Natural killer cell treated with Interleukin-12 subunit alpha and Interleukin-12 subunit beta and Interleukin-15 and Interleukin-18, amount 100 ng/mL, for 72 hours (primary cell): ENCODE measurements at places on chromosomes 12 and 14. TPM values are rescaled to one million over a fixed set of nuclear protein-coding genes. Genes with fewer than 3 reads are reported as not detected.

DNA sequence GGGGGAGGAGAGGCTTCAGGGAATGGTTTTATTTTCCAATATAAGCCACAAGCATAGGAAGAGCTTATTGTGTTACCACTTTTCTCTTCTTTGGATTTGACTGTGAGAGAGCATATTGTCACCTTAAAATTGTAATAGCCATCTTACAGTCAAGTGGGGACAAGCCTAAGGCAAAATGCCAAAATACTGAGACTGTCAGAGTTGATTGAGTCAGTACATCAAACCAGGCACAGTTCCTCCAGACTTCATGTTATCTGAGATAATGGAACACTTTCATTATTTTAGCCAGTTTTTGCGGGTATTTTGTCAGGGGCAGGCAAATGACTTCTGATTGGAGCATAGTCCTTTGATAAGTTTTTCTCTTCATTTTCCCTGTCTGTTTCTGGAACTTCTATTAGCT is 19.5 kb upstream of the NUBPL start:
- no peak for DNase-seq
- no peak overlapping the region for H3K4me3 ChIP-seq
- H3K36me3 ChIP-seq, result no peaks in the 10 kb centered on the region
- H3K27ac ChIP-seq, result no peak overlapping the region
- no peaks in the 10 kb centered on the region for H3K4me1 ChIP-seq

- H3K4me1 ChIP-seq, result no peaks in the 10 kb centered on the region
- DNase-seq, result no peak
- no peak overlapping the region for H3K27ac ChIP-seq
- H3K27me3 ChIP-seq, result peaks cover 22% of the 10 kb centered on the region
- H3K36me3 ChIP-seq, result no peaks in the 10 kb centered on the region
- no peak overlapping the region for H3K4me3 ChIP-seq
These were observed 216.9 kb upstream of the HMGA2 start for GRCh38 chr12:65607401-65607841.

DNA sequence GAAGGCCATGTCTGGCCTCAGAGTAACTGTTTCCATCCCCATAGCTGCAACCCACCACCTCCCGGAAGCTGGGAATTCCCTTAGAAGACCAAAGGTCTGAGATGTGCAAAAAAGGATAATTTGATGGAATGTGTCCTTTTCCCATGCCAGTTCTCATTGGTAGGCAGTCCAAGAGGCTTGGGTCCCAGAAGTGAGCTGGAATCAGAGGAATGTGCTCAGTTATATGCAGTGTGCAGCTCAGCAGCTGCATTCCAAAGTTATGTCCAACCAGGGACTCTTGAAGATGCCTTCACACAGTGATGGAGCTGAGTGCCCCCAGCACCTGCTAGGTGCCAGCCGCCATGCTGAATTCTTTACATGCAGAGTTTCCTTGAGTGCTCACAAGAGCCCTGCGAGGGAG is 583.9 kb upstream of the TBX3 start:
- no peak for DNase-seq
- no peaks in the 10 kb centered on the region for H3K36me3 ChIP-seq
- no peaks in the 10 kb centered on the region for H3K4me1 ChIP-seq
- H3K27me3 ChIP-seq, result no peaks in the 10 kb centered on the region
- H3K4me3 ChIP-seq, result no peak overlapping the region
- no peak overlapping the region for H3K27ac ChIP-seq

DNA sequence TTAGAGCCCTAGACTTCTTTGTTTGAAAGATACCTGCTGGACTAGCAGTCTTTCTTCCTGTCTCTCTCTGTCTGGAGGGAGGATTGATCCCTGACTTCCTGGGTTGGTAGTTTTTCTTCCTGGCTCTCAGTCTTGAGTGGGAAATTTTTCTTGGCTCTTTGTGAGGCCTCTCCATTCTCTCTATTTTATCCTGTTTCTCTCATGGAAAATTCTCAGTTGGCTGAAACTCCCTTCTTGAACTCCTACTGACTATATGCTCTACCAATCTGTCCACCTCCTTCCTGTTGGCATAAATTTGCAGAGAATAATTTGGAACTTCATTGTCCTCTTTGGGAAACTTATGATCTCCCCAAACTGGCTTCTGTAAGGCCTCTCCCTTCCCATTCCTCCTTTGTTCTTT is 24.1 kb upstream of the MUCL1 start:
- no peaks in the 10 kb centered on the region for H3K36me3 ChIP-seq
- no peaks in the 10 kb centered on the region for H3K4me1 ChIP-seq
- DNase-seq, result no peak
- H3K27me3 ChIP-seq, result peaks cover 5% of the 10 kb centered on the region
- H3K27ac ChIP-seq, result no peak overlapping the region

DNA sequence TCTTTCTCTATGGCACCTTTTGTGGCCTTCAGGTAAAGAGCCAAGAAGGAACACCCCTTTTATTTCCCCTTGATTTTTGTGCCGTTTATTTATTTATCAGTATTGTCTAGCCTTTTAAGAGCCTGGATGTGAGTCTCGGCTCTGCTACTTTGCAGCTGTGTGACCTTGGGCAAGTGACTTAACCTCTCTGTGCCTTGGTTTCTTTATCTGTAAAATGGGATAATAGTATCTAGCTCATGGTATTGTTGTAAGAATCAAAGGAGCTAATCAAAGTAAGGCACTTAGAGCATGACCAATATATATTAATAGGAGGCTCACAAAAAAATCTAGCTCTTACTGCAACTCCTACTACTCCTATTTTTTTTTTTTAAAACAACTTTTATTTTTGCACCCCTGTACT is 179.7 kb downstream of the CHST11 start:
- DNase-seq, result no peak
- H3K4me1 ChIP-seq, result peaks cover 75% of the 10 kb centered on the region
- peaks cover 24% of the 10 kb centered on the region for H3K36me3 ChIP-seq

Gene TMEM63C
- total RNA-seq, result 0.12 TPM

- H3K36me3 ChIP-seq, result peaks cover 7% of the 10 kb centered on the region
- peaks cover 48% of the 10 kb centered on the region for H3K27me3 ChIP-seq
- no peak for DNase-seq
- H3K4me3 ChIP-seq, result no peak overlapping the region
These were observed 5.5 kb downstream of the AQP2 start for GRCh38 chr12:49955899-49956662.

Gene ANKS1B
- not detected for total RNA-seq

- DNase-seq, result no peak
- no peak overlapping the region for H3K27ac ChIP-seq
- no peaks in the 10 kb centered on the region for H3K36me3 ChIP-seq
- no peak overlapping the region for H3K4me3 ChIP-seq
- no peaks in the 10 kb centered on the region for H3K27me3 ChIP-seq
- H3K4me1 ChIP-seq, result no peaks in the 10 kb centered on the region
These were observed 47.6 kb downstream of the SLC8B1 start for GRCh38 chr12:113287146-113287898.

Gene ORAI1
- 40.5 TPM for total RNA-seq

- no peak overlapping the region for H3K4me3 ChIP-seq
- H3K27me3 ChIP-seq, result no peaks in the 10 kb centered on the region
- peaks cover 25% of the 10 kb centered on the region for H3K36me3 ChIP-seq
- no peak for DNase-seq
These were observed 44.6 kb downstream of the SFSWAP start for GRCh38 chr12:131755305-131756113.

DNA sequence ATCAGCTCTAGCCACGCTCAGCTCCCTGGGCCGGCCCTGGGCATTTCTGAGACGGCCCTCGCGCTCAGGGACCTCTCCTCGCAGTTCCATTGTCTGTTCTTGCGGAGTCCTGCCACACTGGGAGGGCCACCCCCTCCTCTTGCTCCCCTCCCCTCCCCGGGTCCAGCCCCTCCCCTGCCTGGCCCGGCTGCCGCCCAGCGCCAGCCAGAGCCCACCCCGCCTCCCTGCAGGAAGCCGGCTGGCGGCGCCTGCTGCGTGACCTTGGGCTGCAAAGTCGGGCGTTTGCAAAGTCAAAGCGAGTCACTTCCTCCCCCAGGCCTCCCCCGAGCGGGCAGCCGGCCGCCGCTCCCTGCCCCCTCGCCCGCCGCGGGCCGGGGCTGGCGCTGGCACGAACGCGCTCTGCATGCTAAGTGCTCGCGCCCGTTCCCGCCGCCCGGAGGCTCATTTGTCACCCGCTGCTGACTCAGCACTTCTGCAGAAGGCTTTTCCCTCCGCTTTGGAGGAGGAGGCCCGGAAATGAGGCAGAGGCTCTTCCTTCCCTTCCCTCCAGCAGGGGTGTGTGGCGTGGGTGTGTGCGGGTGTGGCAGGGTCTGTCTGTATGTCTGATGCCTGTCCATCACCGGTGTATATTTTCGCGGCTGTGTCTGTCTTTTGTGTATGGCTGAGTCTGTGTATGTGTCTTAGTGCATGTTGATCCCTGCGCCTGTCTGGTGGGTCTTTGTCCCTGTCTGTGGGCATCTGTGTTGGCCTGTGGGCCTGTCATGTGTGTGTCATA is 72.0 kb downstream of the IRF2BPL start:
- peak overlapping the region; percentile 83 for H3K4me3 ChIP-seq
- no peaks in the 10 kb centered on the region for H3K36me3 ChIP-seq
- peak; percentile 96 for DNase-seq

DNA sequence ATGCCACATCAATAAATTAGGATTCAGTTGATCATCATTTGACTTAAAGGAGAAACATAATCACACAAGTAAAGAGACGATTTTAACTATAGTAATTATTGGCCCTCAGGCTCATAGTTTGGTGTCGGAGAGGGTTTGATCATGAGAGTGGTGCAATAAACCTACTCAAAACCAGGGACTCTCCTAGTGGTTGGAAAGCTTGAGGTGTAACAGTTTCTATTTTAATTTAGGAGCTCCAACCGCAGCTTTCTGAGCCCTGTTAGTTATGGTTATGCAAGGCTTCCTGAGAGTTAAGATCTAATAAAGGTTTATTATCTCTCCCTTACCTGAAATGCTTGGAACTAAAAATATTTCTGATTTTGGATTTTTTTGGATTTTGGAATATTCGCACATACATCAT is 36.4 kb downstream of the TMTC2 start:
- DNase-seq, result no peak
- H3K4me1 ChIP-seq, result no peaks in the 10 kb centered on the region
- H3K4me3 ChIP-seq, result no peak overlapping the region
- no peaks in the 10 kb centered on the region for H3K27me3 ChIP-seq

DNA sequence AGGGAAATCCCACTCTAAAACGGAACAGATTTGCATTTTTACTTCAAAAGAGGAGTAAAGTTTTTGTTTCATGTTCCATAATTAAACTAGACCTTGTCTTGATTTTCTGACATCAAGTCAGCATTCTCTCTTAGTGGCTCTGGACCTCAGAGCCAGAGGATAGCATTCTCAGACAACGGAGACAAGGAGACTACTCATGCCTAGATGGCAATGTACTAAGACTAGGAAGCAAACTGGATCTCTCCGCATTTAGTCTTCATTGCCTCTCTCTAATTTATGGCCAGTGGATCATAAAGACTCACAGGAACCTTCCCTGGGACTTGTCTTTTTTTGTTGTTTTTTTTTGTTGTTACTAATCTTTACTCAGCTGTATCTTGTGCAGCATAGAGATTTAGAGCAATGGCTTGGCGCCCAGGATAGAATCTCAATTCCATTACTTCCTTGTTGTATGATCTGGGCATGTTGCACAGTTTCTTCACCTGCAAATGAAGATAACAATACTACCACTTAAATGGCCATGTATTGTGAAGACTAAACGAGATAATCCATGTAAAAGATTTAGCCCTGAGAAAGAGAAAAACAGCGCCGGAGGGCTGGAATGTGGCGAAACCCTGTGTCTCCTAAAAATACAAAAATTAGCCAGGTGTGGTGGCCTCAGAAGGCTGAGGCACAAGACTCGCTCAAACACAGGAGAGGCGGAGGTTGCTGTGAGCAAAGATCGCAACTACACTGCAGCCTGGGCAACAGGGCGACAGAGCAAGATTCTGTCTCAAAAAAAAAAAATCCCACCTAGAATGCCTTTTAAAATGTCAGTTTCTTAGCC is 4.0 kb upstream of the GEMIN2 start:
- peaks cover 5% of the 10 kb centered on the region for H3K27me3 ChIP-seq
- no peak overlapping the region for H3K27ac ChIP-seq
- no peak for DNase-seq
- H3K4me1 ChIP-seq, result peaks cover 8% of the 10 kb centered on the region
- no peak overlapping the region for H3K4me3 ChIP-seq
- no peaks in the 10 kb centered on the region for H3K36me3 ChIP-seq

Gene DLK1
- total RNA-seq, result not detected

GRCh38 chr14:98955036-98955740 is 316.8 kb downstream of the BCL11B start:
- no peaks in the 10 kb centered on the region for H3K36me3 ChIP-seq
- H3K27ac ChIP-seq, result no peak overlapping the region
- no peak overlapping the region for H3K4me3 ChIP-seq
- no peak for DNase-seq
- H3K27me3 ChIP-seq, result no peaks in the 10 kb centered on the region
- H3K4me1 ChIP-seq, result no peaks in the 10 kb centered on the region

Gene REP15
- 0.56 TPM for total RNA-seq

Gene SLC10A1
- total RNA-seq, result not detected

GRCh38 chr12:39533951-39534350 is 85.7 kb downstream of the ABCD2 start:
- H3K4me1 ChIP-seq, result no peaks in the 10 kb centered on the region
- no peak overlapping the region for H3K27ac ChIP-seq
- H3K36me3 ChIP-seq, result no peaks in the 10 kb centered on the region

Gene SELPLG
- 34.6 TPM for total RNA-seq

- no peaks in the 10 kb centered on the region for H3K36me3 ChIP-seq
- H3K27me3 ChIP-seq, result peaks cover 6% of the 10 kb centered on the region
- H3K27ac ChIP-seq, result no peak overlapping the region
- no peak overlapping the region for H3K4me3 ChIP-seq
- no peak for DNase-seq
These were observed 33.5 kb upstream of the SPIC start for GRCh38 chr12:101441461-101442224.

GRCh38 chr14:81453166-81453766 is 53.1 kb upstream of the STON2 start:
- H3K27me3 ChIP-seq, result peaks cover 2% of the 10 kb centered on the region
- DNase-seq, result peak; percentile 75
- no peaks in the 10 kb centered on the region for H3K36me3 ChIP-seq

DNA sequence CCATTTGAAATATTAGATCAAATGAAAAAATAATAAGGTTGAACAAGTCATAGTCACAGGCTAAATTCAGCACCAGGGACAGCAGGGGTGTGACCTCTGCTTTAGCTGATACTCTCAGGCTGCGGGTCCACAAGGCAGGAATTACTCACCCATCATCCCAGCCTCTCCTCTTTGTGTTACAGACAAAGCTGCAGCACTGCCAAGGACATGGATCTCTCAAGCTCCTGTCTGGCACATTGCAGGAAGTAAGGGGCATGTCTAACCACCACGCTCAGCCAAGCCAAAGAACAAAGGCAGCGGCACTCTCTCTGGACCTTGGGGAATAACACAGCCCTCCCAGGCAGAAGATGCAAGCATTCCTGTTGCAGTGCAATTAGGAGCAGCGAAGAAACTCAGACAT is 783.8 kb downstream of the VRK1 start:
- H3K4me1 ChIP-seq, result peaks cover 3% of the 10 kb centered on the region
- DNase-seq, result no peak
- H3K27me3 ChIP-seq, result no peaks in the 10 kb centered on the region
- H3K4me3 ChIP-seq, result no peak overlapping the region
- no peak overlapping the region for H3K27ac ChIP-seq

Gene TMEM119
- not detected for total RNA-seq

Gene LPAR5
- total RNA-seq, result 10.6 TPM

GRCh38 chr14:53109105-53110041 is 43.8 kb downstream of the DDHD1 start:
- peaks cover 17% of the 10 kb centered on the region for H3K4me1 ChIP-seq
- no peaks in the 10 kb centered on the region for H3K27me3 ChIP-seq
- peak; percentile 70 for DNase-seq
- no peak overlapping the region for H3K27ac ChIP-seq
- no peaks in the 10 kb centered on the region for H3K36me3 ChIP-seq
- no peak overlapping the region for H3K4me3 ChIP-seq

Gene KRT72
- total RNA-seq, result 0.43 TPM

Gene DDX23
- total RNA-seq, result 162 TPM

- no peak overlapping the region for H3K27ac ChIP-seq
- H3K4me3 ChIP-seq, result no peak overlapping the region
- H3K4me1 ChIP-seq, result peaks cover 16% of the 10 kb centered on the region
- no peaks in the 10 kb centered on the region for H3K27me3 ChIP-seq
- no peaks in the 10 kb centered on the region for H3K36me3 ChIP-seq
These were observed 110.7 kb downstream of the RFLNA start for GRCh38 chr12:124405592-124405991.
